ENCODE measurements at places on chromosomes 16 and 17. TPM values are rescaled to one million over a fixed set of nuclear protein-coding genes. Genes with fewer than 3 reads are reported as not detected.
A peak's percentile ranks its signal among the peaks of the same experiment; 100 is the strongest.

- no peaks in the 10 kb centered on the region for H3K36me3 ChIP-seq
- H3K27me3 ChIP-seq, result no peaks in the 10 kb centered on the region
- H3K4me3 ChIP-seq, result no peak overlapping the region
- no peaks in the 10 kb centered on the region for H3K4me1 ChIP-seq
Observed at GRCh38 chr17:41052566-41052965, 2.5 kb downstream of the KRTAP2-2 start.

DNA sequence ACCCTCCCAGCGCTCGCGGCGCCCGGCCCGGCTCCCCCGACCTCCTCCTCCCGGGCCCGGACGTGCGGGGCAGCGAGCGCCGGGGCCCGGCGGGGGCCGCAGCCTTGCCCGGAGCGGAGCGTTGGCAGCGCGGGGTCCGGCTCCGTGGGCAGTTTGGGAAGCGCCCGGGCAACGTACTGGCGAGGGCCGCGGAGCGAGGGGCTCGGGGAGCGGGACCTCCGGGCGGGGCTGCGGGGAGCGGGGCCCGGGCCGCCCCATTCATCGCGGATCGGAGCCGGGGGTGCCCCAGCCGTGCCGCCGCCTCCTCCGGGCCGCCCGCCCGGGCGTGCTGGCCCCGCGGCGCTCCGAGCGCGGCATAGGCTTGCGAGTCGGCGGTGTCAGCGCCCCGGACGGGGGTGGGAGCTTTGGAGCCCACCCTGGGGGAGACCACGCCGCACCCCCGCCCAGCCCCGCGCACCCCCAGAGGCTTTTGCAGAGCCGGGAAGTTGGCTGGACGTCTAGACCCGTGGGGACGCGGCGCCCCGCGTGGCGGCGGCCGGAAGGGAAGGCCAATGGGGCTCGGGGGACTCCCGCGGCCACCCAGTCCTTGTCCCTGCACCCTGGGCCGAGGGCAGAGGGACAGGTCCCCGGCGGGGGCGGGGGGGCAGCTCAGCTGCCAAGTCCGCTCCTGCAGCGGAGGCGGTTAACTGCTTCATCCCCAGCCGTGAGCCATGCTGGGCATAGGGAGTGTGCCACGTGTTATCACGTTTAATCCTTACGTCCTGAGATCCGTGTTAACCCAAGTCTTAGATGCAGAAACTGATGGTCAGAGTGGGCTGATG is 852 bp downstream of the ZNF469 start:
- no peaks in the 10 kb centered on the region for H3K36me3 ChIP-seq
- peak overlapping the region; percentile 16 for H3K27ac ChIP-seq
- peak; percentile 50 for DNase-seq
- no peaks in the 10 kb centered on the region for H3K27me3 ChIP-seq
- no peak overlapping the region for H3K4me3 ChIP-seq

DNA sequence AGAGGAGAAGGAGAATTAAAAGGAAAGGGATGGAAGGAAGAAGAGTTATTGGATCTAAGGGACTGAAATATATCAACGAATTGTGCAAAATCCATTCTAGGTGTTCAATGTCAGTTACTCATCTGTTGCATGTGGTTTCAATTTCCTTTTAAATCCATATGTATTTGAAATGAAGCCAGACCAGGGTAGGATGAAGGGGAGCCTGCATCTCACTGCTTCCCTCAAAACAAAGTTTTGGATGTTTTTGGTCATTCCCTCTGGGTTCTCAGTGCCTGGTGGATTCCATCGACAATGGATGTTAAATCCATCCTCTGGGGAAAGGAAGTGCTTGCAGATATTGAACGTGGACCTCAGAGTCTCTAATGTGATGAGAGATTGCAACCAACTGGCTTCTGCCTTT is 103.5 kb upstream of the XYLT1 start:
- H3K4me3 ChIP-seq, result no peak overlapping the region
- no peaks in the 10 kb centered on the region for H3K27me3 ChIP-seq
- no peak overlapping the region for H3K27ac ChIP-seq
- no peaks in the 10 kb centered on the region for H3K4me1 ChIP-seq

Gene SMCR8
- 21.4 TPM for total RNA-seq

- no peaks in the 10 kb centered on the region for H3K27me3 ChIP-seq
- H3K4me1 ChIP-seq, result peaks cover 34% of the 10 kb centered on the region
- no peak overlapping the region for H3K4me3 ChIP-seq
Observed at GRCh38 chr16:85310868-85311585, 198.8 kb upstream of the CIBAR2 start.

DNA sequence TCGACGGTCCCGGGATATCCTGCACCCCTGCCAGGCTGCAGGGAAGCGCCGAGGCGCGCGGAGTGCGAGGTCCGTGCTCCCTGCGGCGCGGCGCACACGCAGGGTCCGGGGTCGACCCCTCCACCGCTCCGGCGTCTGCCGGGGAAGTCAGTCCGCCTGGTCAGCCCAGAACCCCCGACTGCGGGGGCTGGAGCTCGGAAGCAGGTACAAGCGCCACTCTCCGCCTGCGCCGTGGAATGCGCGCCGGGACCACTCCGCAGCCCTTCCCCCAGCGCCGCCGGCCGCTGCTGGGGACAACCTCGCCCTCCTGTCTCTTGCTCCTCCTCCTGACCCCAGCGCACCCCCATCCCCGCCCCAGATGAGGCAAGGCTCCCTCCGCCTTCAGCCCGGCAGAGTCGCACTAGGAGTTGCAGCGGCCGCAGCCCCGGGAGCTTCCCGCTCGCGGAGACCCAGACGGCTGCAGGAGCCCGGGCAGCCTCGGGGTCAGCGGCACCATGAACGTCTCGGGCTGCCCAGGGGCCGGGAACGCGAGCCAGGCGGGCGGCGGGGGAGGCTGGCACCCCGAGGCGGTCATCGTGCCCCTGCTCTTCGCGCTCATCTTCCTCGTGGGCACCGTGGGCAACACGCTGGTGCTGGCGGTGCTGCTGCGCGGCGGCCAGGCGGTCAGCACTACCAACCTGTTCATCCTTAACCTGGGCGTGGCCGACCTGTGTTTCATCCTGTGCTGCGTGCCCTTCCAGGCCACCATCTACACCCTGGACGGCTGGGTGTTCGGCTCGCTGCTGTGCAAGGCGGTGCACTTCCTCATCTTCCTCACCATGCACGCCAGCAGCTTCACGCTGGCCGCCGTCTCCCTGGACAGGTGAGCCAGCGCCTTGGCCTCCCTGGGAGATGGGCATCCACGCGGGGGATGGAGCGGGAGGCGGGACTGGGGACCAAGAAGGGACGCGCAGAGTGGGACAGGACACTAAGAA is at the start of gene GALR2:
Gene GALR2 (plus strand): TSS at position 392 of the 974 bp plus-strand sequence. CDS start 103 bp downstream, at position 495.
- no peak within 1 kb of the TSS for H3K4me3 ChIP-seq
- H3K36me3 ChIP-seq, result peaks cover under 1% of the 10 kb centered on the region
- DNase-seq, result no peak
- peaks cover 19% of the 10 kb centered on the region for H3K4me1 ChIP-seq
- H3K27ac ChIP-seq, result no peak within 1 kb of the TSS

Gene TBC1D3C
- total RNA-seq, result not detected

Measured in adrenal gland (tissue), 19 donors.